Esophagus squamous epithelium (tissue), 5 donors: ENCODE measurements at places on chromosomes 6 and 20.

DNA sequence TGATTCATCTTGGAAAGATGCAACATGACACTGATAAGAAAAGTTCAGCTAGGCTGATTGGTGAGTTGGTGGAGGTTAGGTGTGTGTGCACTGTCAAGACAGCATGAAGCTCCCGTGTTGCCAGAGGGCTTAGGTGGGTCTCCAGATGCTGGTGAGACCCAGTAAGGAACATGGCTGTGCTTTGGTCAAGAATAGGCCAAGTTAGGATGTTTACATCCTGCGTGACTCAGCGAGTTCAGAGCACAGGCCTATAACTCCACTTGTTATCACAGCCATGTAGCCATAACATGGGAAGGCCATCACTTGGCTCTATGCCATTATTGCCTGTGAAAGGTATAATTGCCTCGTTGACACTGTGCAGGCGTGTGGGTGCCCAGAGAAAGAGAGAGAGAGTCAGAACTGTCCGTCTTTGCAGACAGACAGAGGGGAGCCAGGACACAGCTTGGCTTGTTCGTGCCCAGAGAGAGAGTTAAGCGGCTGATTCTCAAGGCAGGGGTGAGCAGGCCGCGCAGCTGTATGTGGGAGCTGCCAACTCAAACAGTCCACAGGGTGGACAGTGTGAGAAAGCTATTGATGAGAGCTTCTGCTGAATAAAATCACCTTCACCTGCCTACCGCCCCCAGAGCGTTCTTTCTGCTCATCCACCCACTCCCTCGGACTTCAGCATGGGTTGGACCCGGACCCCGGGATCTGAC lies 43.5 kb downstream of the OR2B6 start:
- DNase-seq: no peak

DNA sequence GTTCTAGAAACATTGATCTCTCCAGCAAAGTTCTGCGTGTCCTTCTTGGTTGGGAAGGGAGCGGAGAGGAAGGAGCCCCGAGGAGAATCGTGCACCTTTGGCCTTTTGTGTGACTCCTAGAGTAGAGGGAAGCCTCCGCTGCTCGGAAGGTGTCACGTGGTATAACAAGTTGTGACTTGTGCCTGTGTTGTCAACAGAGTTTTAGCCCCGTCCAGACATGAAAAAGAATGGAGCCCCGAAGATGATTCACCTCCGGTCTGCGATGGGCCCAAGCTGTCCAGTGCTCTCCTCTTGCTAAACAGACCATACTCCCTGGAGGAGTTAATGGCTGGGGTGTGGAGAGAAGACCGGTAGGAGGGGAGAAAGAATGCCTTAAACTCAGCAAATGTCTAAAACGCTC lies 7.0 kb downstream of the EYA2 start:
- DNase-seq: no peak

GRCh38 chr20:50073500-50073899 lies 39.5 kb downstream of the UBE2V1 start:
- no peak for DNase-seq

DNA sequence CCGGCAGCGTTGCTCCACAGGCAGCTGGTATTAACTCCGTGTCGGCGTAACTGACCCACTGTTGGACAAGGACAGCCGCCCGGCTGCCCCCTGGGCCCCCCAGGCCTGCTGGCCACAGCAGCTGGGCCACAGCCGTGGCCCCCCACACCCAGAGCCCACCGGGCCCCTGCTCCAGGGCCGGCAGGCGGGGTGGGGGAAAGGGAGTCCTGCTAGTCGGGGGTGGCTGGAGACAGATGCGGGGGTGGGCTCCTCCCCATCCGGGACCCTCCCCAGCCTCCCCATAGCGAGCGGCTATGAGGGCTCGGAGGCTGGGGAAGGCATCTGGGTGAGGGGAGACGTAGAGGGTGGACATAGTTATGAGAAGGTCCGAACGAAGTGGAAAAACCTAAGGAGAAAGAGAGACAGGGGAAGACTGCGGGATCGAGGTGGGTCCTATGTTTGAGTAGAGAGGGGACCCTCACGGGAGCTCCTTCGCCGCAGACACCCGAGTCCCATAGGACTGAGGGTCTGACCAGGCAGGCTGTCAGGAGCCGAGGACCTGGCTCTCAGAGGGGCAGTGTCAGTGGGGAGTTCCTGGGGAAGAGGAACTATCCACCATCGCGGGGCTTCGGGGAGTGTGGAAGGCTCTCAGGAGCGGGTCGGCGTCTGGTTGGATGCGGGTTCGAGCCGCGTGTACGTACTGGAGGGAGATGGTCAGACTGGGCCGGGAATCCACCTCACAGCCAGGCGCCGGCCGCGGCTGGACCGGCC lies 511 bp downstream of the VARS1 start:
- DNase-seq: no peak

DNA sequence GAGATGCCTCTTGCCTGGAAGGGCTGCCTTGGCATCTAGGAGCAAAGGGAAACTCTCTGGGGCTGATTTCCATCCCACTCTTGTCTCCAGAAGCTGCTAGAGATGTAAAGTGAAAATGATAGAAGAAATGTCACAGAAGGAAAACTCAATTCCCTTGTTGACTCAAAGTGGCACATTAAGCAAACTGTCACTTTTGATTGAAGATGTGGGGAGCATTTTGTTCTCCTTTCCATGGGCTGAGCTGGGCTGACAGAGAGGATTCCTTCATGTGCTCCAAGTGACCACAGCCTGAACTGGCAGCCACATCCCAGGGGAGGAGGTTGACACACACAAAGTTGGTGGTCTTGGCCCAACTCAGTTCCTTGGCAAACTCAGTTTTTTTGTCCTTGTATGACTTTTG lies 9.8 kb downstream of the GPR31 start:
- no peak for DNase-seq

DNA sequence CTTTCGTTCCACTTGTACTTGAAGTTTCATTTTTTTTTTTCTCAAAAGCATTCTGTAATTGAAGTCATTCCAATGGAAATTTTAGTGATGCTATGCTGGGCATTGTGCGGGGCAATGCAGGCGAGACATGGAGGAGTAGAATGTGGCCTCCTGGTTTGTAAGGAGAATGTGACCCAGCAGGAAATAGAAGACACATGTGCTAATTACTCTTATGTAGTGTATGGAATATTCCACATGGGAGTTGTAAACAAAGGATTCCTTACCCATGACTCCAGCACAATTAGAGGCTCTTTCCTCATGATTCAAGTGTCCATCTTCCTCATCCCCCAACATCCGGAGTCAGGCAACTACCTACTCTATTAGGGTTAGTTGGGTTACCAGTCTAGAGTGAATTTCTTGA lies 14.9 kb upstream of the RFPL4B start:
- no peak for DNase-seq

DNA sequence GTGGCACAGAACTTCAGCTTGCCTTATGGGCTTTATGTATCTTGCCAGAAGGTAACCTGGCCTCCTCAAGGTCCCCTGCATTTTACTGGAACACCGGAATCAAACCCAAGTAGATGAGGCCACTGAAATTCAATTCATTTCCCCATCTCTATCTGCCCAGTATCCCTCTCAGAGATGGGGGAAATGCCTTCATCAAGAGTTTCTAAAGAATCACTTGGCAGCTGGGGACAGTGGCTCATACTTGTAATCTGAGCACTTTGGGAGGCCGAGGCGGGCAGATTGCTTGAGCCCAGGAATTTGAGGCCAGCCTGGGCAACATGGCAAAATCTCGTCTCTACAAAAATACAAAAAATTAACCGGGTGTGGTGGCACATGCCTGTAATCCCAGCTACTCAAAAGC lies 12.9 kb downstream of the MDGA1 start:
- DNase-seq: no peak

GRCh38 chr6:123990376-123990775 lies 186.7 kb downstream of the NKAIN2 start:
- no peak for DNase-seq

DNA sequence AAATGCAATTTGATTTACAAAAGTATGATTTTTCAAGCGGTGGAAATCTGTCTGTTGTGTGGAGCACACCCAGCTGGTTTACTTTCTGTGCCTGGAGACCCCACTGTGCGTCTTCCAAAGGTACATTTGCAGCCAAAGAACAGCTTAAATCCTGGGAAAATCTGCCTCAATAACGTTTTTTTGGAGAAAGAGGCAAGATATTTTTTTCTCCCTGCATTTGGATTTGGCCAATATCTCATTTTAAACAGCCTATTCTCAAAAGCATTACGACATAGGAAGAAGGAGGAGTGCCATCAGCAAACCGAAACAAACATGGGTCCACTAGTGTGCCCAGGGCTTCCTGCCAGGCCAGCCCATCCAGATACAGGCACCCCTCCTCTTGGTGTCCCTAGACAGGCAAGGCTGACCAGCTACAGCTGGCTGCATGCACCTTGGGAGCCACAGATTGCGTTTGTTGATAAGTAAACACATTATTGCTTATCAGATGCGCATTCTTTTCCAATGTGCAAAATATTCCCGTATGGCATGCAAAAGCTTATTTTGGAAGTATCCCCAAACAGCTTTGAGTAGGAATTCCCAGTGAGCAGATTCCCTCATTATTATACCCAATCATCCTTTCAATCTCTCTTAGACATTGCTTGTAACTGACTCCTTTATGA lies 184.5 kb upstream of the MARCKS start:
- DNase-seq: no peak

- no peak for DNase-seq
These were observed 72.4 kb upstream of the BTBD3 start for GRCh38 chr20:11845340-11845739.

DNA sequence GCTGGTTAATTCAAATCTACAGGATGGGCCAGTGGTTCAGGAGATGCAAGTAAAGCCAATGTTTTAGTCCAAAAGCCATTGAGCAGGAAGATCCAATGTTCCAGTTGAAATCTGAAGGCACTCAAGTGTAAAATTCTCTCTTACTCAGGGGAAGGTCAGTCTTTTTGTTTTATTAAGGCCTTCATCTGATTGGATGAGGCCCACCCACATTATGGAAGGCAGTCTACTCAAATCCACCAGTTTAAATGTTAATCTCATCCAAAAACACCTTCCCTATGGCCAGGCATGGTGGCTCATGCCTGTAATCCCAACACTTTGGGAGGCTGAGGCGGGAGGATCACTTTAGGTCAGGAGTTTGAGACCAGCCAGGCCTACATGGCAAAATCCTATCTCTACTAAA lies 31.3 kb upstream of the BEND6 start:
- DNase-seq: no peak

- DNase-seq: no peak
These were observed 14.5 kb downstream of the TREM1 start for GRCh38 chr6:41271901-41272395.

DNA sequence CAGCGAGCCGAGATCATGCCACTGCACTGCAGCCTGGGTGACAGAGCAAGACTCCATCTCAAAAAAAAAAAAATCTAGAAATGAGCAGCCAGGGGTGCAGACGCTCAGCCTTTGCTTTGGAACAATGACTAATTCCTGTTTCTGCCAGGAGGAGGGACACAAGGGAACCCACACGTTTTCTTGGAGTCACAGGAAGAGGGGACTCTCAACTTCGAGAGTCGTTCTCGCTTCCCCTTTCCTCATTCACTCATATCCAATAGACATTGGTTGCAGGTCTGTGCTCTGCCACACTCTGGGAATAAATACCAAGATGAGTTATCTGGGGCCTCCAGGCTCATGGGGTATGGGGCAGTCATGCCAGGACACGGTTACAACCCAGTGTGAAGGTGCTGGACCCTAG lies 91.5 kb upstream of the RREB1 start:
- DNase-seq: no peak

DNA sequence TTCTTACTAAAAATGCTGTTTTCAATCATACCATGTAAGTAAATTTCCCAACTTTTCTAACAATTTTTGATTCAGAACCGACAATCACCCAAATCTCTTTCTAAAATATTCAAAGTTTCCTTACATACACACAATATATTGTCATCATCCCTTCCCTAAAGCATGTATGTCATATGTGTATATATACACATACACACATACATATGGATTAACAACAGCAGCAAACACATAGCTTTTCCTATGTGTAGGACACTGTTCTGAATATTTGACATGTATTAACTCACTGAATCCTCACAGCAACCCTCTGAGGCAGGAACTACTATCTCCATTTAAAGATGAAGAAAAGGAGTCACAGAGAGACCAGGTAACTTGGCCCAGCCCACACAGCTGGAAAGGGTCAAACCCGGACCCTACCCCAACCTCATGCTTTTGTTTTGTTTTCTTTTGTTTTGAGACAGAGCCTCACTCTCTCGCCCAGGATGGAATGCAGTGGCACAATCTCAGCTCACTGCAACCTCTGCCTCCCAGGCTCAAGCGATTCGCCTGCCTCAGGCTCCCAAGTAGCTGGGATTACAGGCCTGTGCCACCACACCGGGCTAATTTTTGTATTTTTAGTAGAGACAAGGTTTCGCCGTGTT lies 7.2 kb downstream of the FYN start:
- no peak for DNase-seq

DNA sequence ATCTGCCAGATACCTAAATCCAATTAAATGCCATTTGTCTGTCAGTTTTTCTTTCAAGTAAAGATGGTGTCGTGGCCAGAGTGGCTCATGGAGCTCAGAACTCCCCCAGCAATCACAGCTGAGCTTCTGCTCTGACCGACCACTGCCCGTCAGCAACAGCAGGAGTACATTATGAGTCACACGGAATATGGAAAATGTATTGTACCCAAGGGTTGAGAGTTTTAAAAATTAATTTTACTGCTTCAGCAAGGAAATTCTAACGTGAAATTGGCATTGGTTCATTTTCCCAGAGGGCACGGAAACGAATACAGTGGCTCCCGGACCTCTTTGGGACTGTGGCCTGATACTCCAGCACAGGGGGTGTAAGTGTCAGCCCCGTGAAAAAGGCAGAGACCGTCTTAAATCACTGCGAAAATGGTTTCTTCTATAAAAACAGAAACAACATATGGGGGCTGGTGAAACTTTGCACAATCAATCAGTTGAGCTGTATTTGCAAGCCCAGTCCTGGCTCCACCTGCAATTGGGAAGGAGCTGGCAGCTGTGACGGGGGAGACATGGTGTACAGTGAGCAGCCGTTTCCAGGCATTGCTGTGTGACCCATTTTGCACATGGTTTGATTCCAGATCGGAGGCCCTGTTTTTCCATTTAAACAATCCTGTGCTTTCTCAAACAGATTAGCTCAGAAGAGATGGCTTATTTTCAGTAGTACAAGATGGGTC lies 12.8 kb downstream of the NPEPL1 start:
- DNase-seq: no peak

DNA sequence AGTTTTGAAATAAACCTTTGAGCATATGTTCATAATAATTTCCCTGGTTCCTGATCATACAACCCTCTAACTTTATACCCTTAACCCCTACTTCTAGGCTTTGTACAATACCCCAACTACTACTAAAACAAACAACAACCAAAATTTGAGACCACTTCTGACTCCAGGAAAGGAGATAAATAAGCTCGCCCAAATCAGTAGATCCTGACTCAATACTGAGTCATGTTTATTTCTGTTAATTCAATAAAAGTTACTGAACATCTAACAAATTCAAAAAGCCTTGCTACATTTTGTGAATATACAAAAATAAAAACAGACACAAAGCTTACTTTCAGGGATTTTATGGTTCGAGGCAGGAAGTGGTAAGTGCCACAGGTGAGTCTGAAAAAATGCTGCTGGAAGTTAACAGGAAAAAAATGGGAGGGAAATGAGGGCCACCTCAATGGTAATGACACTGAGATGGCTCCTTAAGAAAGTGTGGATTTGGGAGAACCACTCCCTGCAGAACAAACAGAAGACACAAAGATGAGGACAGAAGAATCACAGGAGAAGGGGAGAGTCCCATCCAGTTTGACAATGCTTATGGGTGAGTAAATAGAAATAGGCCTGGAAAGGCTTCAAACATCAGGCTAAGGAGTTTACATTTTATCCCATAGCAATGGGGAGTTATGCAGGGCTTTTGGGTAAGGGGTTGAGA lies 63.4 kb downstream of the DST start:
- no peak for DNase-seq
